Muscle of arm (tissue), 14 donors: ENCODE measurements at places on chromosomes 2 and 18. TPM values are rescaled to one million over a fixed set of nuclear protein-coding genes. Genes with fewer than 3 reads are reported as not detected.

MALL gene
- polyA plus RNA-seq = 11.4 TPM

- DNase-seq = no peak
These were observed 171.2 kb upstream of the MYO3B start for GRCh38 chr2:170006587-170007325.

UGP2 gene
- 349 TPM for polyA plus RNA-seq

DNA sequence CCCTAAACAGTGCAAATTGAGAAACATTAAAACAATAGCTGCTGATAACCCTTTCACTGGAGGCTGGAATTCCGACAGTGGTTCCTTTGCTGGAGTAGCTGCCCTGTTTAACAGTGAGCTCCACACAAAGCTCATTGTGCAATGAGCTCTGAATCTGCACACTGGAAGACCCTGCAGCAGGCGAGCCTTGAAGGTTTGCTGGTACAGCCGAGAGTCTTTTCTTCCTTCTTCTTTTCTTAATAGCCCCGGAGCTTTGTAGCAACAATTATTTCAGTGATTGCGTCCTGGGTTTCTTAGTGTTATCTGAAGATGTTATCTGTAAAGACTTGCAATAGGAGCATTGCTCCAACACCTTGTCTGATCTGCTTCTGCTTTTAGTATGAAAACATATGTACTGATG is 50.8 kb upstream of the CXCR4 start:
- no peak for DNase-seq

DNA sequence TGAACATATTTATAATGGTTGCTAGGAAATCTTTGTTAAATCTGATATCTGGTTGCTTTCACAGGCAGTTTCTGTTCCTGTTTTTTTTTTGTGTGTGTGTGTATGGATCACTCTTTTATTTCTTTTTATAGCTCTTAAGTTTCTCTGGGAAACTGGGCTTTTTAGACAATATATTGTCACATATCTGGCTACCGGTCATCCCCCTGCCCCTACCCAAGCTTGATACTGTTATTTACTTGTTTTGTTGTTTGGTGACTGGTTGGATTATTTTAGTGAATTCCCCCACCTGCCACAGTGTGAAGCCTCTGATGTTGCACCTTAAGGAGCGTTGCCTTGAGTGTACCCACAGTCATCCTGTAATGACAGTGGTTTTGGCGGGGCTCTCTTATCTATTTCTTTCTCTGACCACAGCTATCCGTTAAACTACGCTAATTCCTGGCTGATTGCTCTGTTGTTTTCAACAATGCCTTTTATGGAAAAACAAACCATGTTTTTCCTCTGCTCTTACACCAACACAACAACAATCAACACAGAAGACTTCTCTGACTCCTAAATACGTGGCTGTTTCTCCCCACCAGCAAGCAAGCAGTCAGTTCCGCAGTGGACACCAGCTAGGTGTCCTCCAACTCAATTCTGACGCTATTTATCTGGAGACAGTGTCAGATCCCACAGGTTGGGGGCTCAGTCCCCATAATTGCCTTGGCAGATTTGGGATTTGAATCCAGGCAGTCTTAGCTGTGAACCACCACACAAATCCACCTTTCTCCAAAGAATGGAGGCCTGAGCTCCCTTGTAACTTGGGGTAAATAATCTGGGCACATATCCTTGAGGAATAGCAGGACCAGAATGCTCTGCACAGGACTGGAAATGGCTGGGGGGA is 10.9 kb downstream of the GNLY start:
- DNase-seq = no peak

- no peak for DNase-seq
These were observed 23.7 kb downstream of the RNF125 start for GRCh38 chr18:32042337-32042736.

- no peak for DNase-seq
These were observed 398.4 kb upstream of the CWC22 start for GRCh38 chr2:180405520-180405919.

FBXO15 gene
- polyA plus RNA-seq = 0.63 TPM

RHOB gene
- polyA plus RNA-seq = 184 TPM
